Ovary (tissue), 10 donors: ENCODE measurements at places on chromosomes 6 and 20. TPM values are rescaled to one million over a fixed set of nuclear protein-coding genes. Genes with fewer than 3 reads are reported as not detected.

DNA sequence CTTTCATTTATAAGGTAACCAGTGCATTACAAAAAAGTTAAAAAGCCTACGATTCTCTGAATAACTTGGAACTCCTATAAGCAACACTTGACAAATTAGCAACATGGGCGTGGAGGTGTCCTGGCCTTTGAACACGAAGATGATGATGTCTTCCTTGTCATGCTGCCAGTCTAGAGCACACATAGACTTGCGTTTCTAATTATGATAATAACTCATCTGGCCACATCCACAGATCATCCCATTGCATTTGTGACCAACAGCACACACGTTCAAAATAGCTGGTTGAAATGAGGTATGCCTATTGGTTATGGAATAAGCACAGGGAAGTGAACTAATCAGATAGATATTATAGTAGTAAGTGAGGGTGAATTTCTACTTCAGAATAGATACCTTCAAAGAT is 608.9 kb downstream of the PRKN start:
- H3K27me3 ChIP-seq, result no peaks in the 10 kb centered on the region
- no peak overlapping the region for H3K4me3 ChIP-seq
- no peak for DNase-seq
- H3K36me3 ChIP-seq, result no peaks in the 10 kb centered on the region
- peaks cover 4% of the 10 kb centered on the region for H3K4me1 ChIP-seq

- H3K27me3 ChIP-seq, result no peaks in the 10 kb centered on the region
- no peaks in the 10 kb centered on the region for H3K36me3 ChIP-seq
- H3K27ac ChIP-seq, result no peak overlapping the region
These were observed 95.0 kb upstream of the FAM8A1 start for GRCh38 chr6:17505062-17505476.

POU5F1 gene
- 0.28 TPM for total RNA-seq

POPDC3 gene
- not detected for total RNA-seq

DNA sequence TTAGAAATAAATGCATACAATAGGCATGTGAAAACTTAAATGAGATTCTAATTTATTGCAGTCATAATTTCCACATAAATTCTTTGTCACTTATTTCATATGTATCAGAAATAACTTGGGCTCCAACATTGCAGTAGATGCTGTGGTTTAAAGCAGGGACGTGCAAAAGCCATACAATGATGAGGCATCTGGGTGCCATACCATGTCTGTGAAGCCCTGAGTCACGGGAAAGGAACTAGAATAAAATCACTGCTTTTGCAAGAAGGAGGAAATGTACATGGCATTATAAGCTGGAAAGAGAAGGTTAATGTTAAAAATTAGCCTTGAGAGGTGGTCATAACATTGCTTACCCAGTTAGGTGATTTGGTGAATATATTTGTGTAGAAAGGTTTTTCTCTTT is 180.4 kb downstream of the SASH1 start:
- H3K27ac ChIP-seq, result no peak overlapping the region
- no peak overlapping the region for H3K4me3 ChIP-seq
- H3K36me3 ChIP-seq, result no peaks in the 10 kb centered on the region
- H3K4me1 ChIP-seq, result peaks cover 4% of the 10 kb centered on the region
- H3K27me3 ChIP-seq, result no peaks in the 10 kb centered on the region

INSM1 gene
- not detected for total RNA-seq

- H3K4me3 ChIP-seq, result no peak overlapping the region
- DNase-seq, result no peak
- H3K4me1 ChIP-seq, result no peaks in the 10 kb centered on the region
- no peaks in the 10 kb centered on the region for H3K36me3 ChIP-seq
- no peak overlapping the region for H3K27ac ChIP-seq
These were observed 40.5 kb upstream of the RREB1 start for GRCh38 chr6:7067305-7067704.

- H3K27me3 ChIP-seq, result no peaks in the 10 kb centered on the region
- no peaks in the 10 kb centered on the region for H3K36me3 ChIP-seq
- no peak overlapping the region for H3K4me3 ChIP-seq
- no peaks in the 10 kb centered on the region for H3K4me1 ChIP-seq
- no peak for DNase-seq
- H3K27ac ChIP-seq, result no peak overlapping the region
These were observed 2.2 kb downstream of the HMGA1 start for GRCh38 chr6:34238585-34239499.

DNA sequence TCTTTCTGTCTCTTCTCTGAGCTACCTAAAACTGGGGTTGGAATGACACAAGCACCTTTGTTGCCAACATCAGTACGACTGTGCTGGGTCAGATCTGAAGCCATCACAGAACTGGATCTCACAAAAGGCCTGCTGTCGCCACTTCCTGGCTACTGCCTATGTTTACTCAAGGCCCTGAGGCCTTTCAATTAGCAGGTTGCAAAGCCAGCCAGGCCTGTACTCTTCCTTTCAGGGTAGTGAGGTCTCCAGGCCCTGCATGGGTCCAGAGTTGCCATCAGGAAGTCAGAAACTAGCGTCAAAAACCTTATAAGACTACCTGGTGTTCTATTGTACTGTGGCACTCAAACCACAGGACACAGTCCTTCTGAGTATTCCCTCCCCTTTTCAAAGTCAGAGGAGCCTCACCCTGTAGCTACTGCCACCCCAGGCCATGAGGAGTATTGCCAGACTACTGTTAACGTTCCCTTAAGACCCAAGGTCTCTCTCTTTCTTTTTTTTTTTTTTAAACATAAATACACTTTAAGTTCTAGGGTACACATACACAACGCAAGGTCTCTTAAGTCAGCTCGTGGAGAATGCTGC is 937.4 kb upstream of the GJE1 start:
- no peak for DNase-seq
- H3K27me3 ChIP-seq, result no peaks in the 10 kb centered on the region
- H3K4me3 ChIP-seq, result no peak overlapping the region

DNA sequence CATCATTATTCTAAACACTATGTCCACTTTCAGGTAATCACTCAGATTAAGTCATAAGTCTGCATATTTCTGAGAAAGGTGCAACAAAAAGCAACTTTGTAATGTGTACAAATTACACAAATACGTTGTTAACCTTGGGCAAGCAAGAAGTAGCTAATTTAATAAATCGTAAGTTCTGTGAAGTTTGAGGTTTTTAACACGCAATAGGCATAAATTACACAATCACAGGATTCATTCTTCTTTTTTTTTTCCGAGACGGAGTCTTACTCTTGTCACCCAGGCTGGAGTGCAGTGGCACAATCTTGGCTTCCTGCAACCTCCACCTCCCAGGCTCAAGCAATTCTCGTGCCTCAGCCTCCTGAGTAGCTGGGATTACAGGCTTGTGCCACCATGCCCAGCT is 57.2 kb upstream of the F13A1 start:
- H3K36me3 ChIP-seq, result no peaks in the 10 kb centered on the region
- H3K4me3 ChIP-seq, result no peak overlapping the region
- H3K4me1 ChIP-seq, result no peaks in the 10 kb centered on the region
- no peak for DNase-seq
- H3K27ac ChIP-seq, result no peak overlapping the region
- no peaks in the 10 kb centered on the region for H3K27me3 ChIP-seq

DNMT3B gene
- 0.92 TPM for total RNA-seq

GRCh38 chr6:83510791-83511190 is 1.5 kb upstream of the PRSS35 start:
- H3K4me3 ChIP-seq, result no peak overlapping the region
- no peaks in the 10 kb centered on the region for H3K4me1 ChIP-seq
- no peak overlapping the region for H3K27ac ChIP-seq
- H3K27me3 ChIP-seq, result no peaks in the 10 kb centered on the region
- no peak for DNase-seq
- H3K36me3 ChIP-seq, result no peaks in the 10 kb centered on the region

DNA sequence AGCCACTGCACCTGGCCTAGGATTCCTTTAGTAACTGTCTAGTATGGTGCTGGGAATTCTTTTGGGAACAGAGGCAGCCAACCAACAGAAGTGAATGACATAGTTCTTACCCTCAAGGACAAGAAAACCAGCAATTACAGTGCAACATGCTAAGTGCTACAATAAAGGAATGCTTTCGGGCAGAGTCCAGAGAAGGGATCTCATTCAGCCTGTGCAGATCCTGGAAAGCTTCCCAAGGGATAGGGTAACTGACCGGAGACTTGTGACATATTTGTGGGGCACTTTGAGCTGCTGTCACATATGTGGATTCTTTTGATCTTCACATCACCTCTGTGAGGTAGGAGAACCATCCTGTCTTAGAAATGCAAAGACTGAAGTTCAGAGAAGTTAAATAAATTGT is 46.8 kb downstream of the C6orf15 start:
- no peaks in the 10 kb centered on the region for H3K36me3 ChIP-seq
- no peaks in the 10 kb centered on the region for H3K4me1 ChIP-seq
- H3K27ac ChIP-seq, result no peak overlapping the region
- no peak overlapping the region for H3K4me3 ChIP-seq

- no peak overlapping the region for H3K4me3 ChIP-seq
- H3K27ac ChIP-seq, result no peak overlapping the region
- no peaks in the 10 kb centered on the region for H3K36me3 ChIP-seq
- no peaks in the 10 kb centered on the region for H3K4me1 ChIP-seq
- DNase-seq, result no peak
These were observed 141.9 kb upstream of the NEDD9 start for GRCh38 chr6:11374036-11375010.

GRCh38 chr6:141421378-141421777 is 711.3 kb upstream of the GJE1 start:
- H3K27ac ChIP-seq, result no peak overlapping the region
- no peaks in the 10 kb centered on the region for H3K4me1 ChIP-seq
- H3K4me3 ChIP-seq, result no peak overlapping the region
- DNase-seq, result no peak

GRCh38 chr6:132750455-132751248 is 7.1 kb downstream of the VNN2 start:
- no peaks in the 10 kb centered on the region for H3K36me3 ChIP-seq
- DNase-seq, result no peak
- no peaks in the 10 kb centered on the region for H3K4me1 ChIP-seq
- no peak overlapping the region for H3K27ac ChIP-seq
- H3K27me3 ChIP-seq, result no peaks in the 10 kb centered on the region

CST5 gene
- total RNA-seq, result not detected

- no peaks in the 10 kb centered on the region for H3K27me3 ChIP-seq
- H3K4me3 ChIP-seq, result no peak overlapping the region
- no peaks in the 10 kb centered on the region for H3K4me1 ChIP-seq
- H3K36me3 ChIP-seq, result no peaks in the 10 kb centered on the region
- DNase-seq, result no peak
These were observed 119.5 kb downstream of the FOXC1 start for GRCh38 chr6:1729133-1729749.

PLAGL2 gene
- 21.8 TPM for total RNA-seq

GRCh38 chr20:17504898-17505635 is 26.1 kb downstream of the BFSP1 start:
- H3K27me3 ChIP-seq, result no peaks in the 10 kb centered on the region
- H3K36me3 ChIP-seq, result no peaks in the 10 kb centered on the region
- DNase-seq, result peak; percentile 46
- H3K27ac ChIP-seq, result peak overlapping the region; percentile 6
- H3K4me3 ChIP-seq, result peak overlapping the region; percentile 42
- peaks cover 2% of the 10 kb centered on the region for H3K4me1 ChIP-seq

DNA sequence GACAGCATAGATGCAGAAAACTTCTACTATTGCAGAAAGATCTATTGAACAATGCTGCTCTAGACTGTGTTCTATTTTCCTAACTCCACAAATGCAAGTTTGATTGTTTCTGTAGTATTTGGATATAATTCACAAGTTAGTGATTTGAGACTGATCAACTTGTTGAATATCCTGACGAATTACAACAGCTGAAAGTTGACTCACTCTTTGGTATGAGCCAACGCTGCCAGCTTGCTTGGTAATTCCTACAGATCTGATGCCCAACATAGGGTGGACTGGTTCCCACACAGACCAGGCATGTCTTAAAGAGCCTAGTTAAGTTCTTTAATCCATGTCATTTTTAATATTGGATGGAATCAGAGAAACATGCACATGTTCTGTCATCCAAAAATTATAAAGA is 231.0 kb upstream of the RAB32 start:
- no peaks in the 10 kb centered on the region for H3K27me3 ChIP-seq
- H3K27ac ChIP-seq, result no peak overlapping the region
- no peaks in the 10 kb centered on the region for H3K4me1 ChIP-seq
- DNase-seq, result no peak

DNA sequence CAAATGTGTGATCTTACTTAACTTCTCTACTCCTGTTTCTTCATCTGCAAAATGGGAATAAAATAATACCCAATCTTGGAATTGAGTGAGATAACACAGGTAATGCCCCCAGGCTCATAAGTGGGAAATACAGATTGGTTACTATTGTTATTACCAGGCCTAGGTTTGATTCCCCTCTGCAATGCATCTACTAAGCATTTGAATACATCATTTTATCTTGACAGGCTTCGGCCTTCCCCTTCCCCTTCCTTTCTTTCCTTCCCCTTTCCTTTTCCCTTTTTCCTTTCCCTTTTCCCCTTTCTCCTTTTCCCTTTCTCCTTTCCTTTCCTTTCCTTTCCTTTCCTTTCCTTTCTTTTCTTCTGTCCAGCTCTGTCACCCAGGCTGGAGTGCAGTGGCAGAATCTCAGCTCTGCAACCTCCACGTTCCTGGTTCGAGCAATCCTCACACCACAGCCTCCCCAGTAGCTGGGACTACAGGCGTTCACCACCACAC is 7.3 kb upstream of the HNF4A start:
- no peaks in the 10 kb centered on the region for H3K4me1 ChIP-seq
- H3K36me3 ChIP-seq, result no peaks in the 10 kb centered on the region
- DNase-seq, result no peak
- H3K4me3 ChIP-seq, result no peak overlapping the region
- H3K27ac ChIP-seq, result no peak overlapping the region

GRCh38 chr6:136783495-136784270 is 8.6 kb downstream of the MAP3K5 start:
- H3K36me3 ChIP-seq, result no peaks in the 10 kb centered on the region
- no peak for DNase-seq
- peaks cover 37% of the 10 kb centered on the region for H3K4me1 ChIP-seq

DNA sequence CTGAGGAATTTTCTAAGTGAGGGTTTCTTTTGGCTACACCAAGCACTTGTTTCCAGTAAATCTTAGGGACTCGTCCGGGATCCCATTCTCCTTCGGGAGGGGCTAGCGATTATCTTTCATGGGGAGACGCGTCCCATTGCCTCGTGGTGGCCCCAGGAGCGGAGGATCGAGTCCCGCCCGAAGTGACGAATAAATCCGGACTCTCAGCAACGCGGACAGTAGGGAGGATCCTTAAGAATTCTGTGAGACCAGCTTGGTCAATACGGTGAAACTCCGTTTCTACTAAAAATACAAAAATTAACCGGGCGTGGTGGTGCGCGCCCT is 69.1 kb upstream of the PRSS16 start:
- peaks cover 2% of the 10 kb centered on the region for H3K4me1 ChIP-seq
- H3K27ac ChIP-seq, result peak overlapping the region; percentile 79
- H3K27me3 ChIP-seq, result no peaks in the 10 kb centered on the region
- H3K36me3 ChIP-seq, result no peaks in the 10 kb centered on the region
- peak overlapping the region; percentile 56 for H3K4me3 ChIP-seq
